Bronchial epithelial cell (primary cell): ENCODE measurements at places on chromosomes 11 and 22. TPM values are rescaled to one million over a fixed set of nuclear protein-coding genes. Genes with fewer than 3 reads are reported as not detected.

The SART1 gene
- total RNA-seq = 32.4 and 51.7 TPM in 2 replicates

The TCIRG1 gene
- total RNA-seq = 29.1 and 30.5 TPM in 2 replicates

The BTG4 gene
- 0.26 and 0.51 TPM in 2 replicates for total RNA-seq

- peak; percentile 68 for DNase-seq
Measured at GRCh38 chr11:118401880-118402590, 629 bp downstream of the ATP5MG start.

DNA sequence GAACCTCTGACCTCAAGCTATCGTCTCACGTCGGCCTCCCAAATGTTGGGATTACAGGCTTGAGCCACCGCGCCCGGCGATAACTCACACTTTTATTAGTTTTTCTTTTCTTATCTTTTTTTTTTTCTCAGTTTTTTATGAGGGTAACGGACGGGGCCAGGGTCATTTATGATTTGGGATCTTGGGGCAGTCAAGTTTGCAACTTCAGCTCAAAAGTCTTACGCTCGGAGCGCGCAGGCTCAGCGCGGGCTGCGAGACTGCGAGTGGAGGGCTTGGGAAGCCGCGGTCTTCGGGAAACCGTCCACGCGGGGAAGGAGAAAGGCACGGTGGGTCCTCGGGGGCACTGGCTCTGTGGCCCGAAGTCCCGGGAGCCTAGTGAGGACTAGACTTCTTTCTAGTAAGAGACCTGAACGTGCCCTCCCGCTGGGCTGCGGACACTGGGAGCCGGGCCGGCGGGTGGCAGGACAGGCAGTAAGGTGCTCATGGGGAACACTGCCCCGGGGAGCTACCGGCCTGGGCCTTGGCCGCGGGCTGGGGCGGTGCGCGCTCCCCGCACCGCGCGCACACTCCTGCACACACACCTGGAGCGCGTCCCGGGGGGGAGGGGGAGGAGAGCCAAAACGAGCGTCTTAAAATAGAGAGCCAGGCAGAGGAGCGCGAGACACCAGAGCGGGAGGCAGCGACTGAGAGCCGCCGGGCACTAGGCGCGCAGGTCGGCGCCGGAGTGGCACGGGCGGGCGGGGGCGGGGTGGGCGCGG lies 476 bp upstream of the BARX2 start:
- DNase-seq = peak; percentile 45

GRCh38 chr22:25668437-25668836 lies 73.6 kb upstream of the MYO18B start:
- peak; percentile 68 for DNase-seq

- DNase-seq = peak; percentile 32
Measured at GRCh38 chr11:27754035-27755017, 54.1 kb upstream of the BDNF start.

DNA sequence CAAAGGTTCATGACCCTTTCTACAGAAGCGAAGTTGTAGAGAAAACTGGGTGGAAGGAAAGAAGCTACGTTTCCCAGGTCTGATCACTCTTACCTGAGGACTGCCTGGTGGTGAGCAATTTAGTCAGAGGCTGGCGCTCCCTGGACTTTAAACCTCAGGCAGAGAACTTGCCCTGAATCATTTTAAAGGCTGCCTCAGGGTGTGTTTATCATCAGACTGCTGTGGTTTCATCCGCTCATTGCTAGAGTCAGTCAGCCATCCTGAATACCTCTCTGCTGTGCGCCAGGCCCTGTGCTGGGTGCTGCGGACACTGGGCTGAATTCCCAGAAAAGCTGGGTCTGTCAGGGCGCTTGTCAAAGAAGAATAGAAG lies 2.7 kb downstream of the DTX4 start:
- DNase-seq = peak; percentile 96

DNA sequence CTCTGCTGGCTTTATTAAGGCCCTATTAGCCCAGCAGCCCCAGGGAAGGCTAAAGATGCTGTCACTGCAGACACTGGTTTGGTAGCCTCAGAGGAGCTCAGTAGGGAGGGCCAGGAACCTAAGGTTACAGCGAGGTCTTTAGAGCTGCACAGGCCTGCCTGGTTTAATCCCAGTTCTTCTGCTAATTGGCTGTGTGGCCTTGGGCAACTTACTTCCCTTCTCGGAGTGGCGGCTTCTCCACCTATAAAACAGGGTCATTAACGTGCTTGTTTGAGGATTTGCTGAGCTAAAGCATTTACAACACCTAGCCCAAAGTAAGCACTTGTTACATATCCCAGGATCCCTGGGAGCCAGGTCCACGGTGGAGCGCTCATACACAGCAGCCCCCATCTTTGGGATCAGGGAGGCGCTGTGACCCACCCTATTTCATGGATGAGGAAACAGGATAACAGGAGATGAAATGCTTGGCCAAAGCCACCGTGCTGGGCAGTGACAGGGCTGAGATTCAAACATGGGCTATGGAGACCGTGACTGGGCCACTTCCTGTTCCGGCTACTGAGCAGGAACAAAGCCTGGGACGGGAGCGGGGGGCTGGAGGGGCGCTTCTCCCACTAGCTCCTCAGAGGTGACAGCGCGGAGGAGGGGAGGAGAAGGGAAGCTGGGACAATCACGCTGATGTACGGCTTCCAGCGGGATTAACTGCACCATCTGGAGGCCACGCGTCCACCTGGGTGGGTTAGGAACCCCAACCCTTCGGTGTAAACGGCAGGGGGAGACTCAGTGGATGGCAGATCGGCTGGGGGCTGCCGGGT lies 61.5 kb downstream of the IGLL1 start:
- DNase-seq = no peak

- no peak for DNase-seq
Measured at GRCh38 chr11:67317888-67318555, 14.7 kb downstream of the SSH3 start.

- no peak for DNase-seq
Measured at GRCh38 chr11:118605116-118605867, 2.1 kb upstream of the PHLDB1 start.

DNA sequence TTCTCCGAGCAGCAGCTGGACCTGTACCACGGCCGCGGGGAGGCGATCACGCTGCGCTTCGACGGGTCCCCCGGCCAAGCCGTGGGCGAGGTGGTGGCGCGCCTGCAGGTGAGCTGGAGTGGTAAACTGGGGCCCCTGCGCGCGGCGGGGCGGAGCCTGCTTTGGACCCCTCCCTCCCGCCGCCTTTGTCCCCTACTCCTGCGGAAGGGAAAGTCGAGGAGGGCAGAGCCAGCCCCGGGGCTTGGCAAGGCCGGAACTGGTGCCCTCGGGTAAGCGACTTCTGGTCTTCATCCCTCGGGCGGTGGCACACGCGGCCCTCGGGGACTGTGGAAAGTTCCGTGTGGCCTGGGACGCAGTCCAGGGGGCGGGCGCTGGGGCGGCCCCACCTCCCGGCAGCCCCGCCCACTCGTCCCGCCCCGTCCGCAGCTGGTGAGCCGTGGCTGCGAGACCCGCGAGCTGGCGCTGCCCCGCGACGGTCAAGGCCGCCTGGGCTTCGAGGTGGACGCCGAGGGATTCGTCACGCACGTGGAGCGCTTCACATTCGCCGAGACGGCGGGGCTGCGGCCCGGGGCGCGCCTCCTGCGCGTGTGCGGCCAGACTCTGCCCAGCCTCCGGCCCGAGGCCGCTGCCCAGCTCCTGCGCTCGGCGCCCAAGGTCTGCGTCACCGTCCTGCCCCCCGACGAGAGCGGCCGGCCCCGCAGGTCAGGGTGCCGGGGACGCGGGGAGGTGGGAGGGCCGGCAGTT lies 9.2 kb downstream of the SIPA1 start:
- DNase-seq = no peak

GRCh38 chr11:93160156-93160555 lies 37.6 kb downstream of the SLC36A4 start:
- no peak for DNase-seq

DNA sequence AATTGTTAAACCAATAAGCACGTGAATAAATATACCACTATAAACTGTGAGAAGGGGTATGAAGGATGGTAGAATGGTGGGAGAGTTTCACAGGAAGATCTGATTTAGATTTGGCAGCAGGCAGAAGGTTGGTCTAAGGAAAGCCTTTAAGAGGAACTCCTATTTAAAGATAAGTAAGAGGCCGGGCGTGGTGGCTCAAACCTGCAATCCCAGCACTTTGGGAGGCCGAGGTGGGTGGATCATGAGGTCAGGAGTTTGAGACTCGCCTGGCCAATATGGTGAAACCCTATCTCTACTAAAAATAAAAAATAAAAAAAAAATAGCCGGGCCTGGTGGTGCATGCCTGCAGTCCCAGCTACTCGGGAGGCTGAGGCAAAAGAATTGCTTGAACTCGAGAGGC lies 45.8 kb upstream of the CXCR5 start:
- DNase-seq = no peak

GRCh38 chr11:23221366-23221765 lies 361.1 kb upstream of the CCDC179 start:
- no peak for DNase-seq
